ENCODE measurements at places on chromosomes 3 and 15.
A peak's percentile ranks its signal among the peaks of the same experiment; 100 is the strongest.

DNA sequence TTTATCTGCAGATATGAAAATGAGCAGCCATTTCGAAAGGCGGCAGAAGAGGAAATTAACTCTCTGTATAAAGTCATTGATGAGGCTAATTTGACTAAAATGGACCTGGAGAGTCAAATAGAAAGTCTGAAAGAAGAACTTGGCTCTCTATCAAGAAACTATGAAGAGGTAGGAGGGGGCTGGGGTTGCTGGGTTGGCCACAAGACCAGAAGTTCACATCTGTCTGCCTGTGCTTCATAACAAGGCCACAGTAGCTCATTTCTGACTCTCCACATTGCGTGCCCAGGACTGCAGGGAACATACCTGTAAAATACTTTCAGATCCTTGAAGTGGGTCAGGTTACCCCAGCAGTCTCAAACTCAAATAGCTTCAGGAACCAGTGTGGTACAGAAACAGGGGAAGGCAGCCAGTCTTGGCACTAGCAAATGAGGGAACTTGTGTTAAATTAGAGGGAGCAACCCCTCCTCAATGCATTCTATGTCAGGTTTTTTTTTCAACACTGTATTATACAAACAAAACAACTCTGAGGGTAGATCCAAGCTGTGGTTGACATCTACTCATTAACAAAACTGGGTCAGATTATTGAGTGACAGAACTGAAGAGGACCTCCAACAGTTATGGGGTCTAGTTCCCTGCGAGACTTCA is 48.7 kb downstream of the BFSP2 start:
- DNase-seq, result no peak

DNA sequence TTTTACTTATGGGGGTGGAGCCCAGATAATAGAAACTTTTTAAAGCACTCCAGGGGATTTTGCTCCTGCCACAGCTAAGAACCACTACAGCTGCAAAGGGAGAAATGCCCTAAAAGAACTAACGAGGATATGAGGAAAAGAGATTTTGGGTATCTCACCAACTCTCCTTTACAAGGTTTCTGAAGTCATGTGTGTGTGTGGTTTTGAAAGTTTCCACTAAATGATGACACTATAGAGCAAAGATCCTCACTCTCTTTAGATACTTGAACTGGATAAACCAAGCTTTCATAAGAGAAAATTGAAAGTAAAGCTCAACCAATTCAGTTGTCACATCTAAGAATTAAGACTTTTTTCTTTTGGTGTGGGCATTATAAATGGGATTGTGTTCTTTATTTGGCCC is 455.3 kb upstream of the ALCAM start:
- DNase-seq, result no peak

DNA sequence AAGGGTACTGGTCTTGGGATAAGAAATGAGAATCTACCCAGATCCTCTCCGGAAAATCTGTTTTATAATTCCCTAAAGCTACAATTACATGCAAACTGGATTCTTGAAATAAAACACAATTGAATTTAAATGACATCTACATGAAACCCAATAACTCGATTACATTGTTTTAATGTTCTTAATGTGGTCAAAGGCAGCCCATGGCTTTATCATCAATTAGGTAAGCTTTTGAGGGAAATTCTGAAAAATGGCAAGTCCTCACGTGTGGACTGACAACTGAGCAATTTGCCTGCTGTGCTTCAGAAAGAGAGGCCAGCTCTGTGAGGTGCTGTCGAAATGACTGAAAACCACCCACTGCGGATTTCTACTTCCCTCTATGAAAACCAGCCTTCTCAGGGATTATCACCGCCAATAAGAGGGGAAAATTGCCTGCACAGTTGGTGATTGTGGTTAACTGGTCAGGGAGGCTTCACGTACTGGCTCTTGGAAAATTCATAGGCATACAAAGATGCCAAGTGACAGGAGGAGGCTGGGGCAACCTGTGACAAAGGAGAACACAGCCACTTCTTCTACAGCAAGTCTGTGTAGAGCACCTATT is 200.8 kb upstream of the SLCO3A1 start:
- DNase-seq, result no peak

DNA sequence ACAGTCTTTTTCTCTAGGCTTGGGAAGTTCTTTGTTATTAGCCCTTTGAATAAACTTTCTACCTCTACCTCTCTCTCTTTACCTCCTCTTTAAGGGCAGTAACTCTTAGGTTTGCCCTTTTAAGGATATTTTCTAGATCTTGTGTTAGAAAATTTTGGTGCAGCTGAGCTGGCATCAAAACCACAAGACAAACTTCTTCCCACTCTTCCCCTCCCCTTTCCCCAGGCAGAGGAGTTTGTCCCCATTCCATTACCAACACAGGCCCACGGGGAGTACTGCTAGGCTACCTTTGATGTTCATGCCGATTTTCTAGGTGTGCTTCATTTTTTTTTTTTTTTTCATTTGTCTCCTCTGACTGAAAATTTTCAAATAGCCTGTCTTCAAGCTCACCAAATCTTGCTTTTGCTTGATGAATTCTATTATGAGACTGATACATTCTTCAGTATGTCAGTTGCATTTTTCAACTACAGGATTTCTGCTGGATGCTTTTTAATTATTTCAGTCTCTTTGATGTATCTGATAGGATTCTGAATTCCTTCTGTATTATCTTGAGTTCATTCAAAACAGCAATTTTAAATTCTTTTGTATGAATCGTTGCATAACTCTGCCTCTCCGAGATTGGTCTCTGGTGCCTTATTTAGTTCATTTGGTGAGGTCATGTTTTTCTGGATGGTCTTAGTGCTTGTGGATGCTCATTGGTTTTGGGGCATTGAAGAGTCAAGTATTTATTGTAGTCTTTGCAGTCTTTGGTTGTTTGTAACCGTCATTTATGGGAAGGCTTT is 112.0 kb downstream of the UBE2E2 start:
- DNase-seq, result no peak

DNA sequence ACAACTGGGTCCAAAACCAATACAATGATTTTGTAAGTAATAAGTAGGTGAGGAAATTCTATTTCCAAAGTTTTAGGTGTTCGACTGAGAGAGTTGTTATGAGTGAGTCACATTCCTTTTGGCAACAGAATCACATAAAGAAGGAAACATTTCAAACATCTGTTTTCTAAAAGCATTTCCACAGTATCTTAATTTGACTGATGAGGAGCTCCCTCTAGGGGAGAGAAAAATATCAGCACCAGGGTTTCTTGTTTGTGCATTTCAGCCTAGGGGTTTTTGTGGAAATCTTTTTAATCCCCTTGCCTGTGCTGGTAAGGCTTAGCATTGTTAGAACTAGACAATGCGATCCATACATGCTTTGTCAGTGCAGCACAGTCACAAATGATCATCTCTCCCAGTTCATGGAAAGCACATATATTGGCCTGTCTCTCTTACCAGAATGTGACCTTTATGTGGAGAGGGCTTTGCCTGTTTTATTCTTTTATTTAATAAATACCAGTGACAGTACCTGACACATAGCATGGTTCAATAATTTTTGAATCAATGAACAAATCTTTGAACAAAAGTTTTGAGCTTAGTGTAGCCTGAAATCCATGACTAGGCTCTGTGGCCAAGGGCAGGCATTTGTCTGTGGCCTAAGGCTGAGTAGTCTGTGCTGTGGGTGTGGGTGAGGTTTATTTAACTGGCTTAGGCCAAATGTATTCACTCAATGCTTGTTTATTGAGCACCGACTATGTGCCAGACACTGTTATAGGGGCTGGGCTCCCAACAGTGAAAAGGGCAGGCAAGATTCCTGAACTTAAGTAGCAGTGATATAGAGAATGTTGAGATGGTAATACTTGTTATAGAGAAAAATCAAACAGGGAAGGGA is 21.1 kb upstream of the IQCF6 start:
- no peak for DNase-seq

GRCh38 chr3:179673523-179673922 is 20.7 kb downstream of the USP13 start:
- no peak for DNase-seq

GRCh38 chr3:194046531-194046930 is 89.4 kb upstream of the HES1 start:
- no peak for DNase-seq

- DNase-seq, result no peak
Observed at GRCh38 chr15:88467935-88468528, 524 bp downstream of the MRPS11 start.

- DNase-seq, result no peak
Observed at GRCh38 chr3:124924741-124925140, 9.8 kb downstream of the MUC13 start.

DNA sequence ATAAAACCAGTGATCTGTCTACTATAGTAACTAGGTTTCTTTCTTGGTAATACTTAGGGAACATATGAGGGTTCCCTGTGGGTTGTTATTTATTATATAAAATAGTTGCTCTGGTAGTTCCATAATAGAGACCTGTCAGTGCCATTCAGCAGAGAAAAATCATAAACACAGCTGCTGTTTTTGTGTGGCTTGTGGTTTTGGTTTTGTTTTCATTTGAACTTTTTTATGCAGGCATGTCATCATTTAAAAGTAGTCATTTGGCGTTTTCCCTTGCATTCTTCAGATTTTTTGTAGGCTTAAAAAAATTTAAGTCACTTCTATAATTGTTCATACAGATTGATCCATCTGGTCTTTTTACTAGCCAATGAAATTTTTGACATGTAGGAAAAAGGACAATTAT is 47.9 kb downstream of the PIK3CA start:
- DNase-seq, result no peak

- no peak for DNase-seq
Observed at GRCh38 chr15:101669744-101670143, 17.6 kb upstream of the TM2D3 start.

GRCh38 chr3:139585820-139586219 is 46.3 kb upstream of the RBP1 start:
- DNase-seq, result no peak

GRCh38 chr3:128335621-128336296 is 130.9 kb downstream of the DNAJB8 start:
- DNase-seq, result no peak

DNA sequence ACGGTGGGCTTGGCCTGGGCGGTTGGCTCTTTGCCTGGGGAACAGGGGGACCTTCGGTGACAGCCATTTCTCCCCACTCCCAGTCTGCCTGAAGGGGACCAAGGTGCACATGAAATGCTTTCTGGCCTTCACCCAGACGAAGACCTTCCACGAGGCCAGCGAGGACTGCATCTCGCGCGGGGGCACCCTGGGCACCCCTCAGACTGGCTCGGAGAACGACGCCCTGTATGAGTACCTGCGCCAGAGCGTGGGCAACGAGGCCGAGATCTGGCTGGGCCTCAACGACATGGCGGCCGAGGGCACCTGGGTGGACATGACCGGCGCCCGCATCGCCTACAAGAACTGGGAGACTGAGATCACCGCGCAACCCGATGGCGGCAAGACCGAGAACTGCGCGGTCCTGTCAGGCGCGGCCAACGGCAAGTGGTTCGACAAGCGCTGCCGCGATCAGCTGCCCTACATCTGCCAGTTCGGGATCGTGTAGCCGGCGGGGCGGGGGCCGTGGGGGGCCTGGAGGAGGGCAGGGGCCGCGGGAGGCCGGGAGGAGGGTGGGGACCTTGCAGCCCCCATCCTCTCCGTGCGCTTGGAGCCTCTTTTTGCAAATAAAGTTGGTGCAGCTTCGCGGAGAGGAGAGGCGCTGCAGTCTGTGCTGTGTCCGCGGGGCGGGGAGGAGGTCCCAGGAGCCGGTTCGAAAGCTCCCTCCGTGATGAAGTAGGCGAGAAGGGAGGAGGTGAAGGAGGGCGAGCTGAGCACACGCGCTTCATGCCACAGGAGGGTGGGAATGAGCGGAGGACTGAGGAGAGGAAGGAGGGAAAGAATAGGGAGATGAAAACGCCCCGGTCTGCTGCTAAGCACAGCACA is 9.6 kb downstream of the CLEC3B start:
- peak; percentile 71 for DNase-seq

DNA sequence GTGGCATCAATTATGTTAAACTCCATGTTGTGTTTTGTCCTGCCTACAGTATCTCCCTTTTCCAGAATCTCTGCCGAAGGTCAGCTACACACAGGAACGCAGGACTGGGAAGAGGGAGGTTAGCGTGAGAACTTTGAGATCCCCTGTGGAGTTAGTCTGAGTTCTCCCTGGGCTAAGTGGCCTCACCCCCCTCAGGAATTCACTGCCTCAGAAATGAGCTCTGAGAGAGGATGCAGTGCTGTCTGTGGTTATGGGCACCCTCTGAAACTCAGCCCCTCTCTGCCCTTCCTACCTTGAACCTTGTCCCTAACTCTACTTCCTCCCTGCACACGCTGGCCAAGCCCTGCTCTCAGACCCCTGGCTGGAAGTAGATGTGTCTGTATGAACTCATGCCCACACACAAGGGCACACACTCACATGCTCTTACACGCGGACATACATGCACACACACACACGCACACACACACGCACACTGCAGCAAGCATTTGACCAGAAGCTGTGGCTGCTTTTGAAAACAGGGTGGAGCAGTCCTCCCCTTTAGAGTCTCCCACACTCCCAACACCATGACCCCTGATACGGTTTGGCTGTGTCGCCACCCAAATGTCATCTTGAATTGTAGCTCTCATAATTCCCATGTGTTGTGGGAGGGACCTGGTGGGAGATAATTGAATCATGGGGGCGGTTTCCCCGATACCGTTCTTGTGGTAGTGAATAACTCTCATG is 5.3 kb upstream of the VIPR1 start:
- DNase-seq, result no peak

- DNase-seq, result no peak
Observed at GRCh38 chr3:139325551-139325950, 18.3 kb upstream of the MRPS22 start.

- peak; percentile 91 for DNase-seq
Observed at GRCh38 chr15:99454941-99455788, 110.6 kb upstream of the MEF2A start.

DNA sequence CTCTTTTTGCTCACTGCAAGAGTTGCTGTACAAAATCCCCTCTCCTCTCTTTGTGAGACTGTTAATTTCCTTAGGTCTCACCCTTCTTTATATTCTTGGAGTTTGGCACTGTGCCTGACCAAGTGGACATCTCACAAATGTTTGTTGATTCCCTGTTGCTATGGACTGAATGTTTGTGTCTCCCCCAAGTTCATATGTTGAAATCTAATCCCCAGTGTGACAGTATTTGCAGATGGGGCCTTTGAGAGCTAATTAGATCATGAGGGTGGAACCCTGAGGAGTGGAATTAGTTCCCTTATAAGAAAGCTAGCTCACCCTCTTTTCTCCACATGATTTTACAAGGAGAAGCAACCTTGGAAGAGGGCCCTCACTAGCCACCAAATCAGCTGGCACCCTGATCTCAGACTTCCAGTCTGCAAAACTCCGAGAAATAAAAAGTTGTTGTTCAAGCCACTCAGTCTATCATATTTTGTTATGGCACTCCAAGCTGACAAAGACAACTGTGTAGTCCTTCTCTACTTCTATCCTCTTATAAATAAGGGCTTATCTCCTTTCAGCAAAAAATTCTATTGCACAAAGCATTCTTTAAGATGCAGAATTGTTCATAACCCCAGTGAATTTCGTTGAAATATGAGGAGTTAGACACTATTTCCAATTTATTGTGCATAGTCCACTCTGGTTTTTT is 65.5 kb upstream of the NPHP3 start:
- no peak for DNase-seq

GRCh38 chr3:101133652-101134051 is 140.4 kb upstream of the ABI3BP start:
- no peak for DNase-seq

DNA sequence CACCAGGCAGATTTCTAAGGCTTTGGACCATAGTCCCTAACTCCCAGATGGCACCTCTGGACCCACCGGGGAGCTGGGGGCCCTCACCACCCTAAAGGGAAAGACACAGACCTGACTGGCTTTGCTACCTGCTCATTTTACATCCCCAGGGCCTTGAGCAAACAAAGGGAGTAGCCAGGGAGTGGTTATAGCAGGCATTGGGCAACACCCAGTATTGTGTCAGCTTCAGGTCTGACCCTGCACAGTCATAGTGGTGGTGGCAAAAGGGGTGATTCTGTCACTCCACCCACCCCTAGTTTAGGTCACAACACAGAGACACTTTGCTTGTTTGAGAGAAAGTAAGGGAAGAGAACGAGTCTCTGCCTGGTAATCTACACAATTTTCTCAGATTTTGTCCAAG is 352.5 kb downstream of the DIPK2A start:
- DNase-seq, result no peak

All from Right ventricle myocardium inferior (tissue), 1 donor.